Activated T-helper 17 cell treated with anti-CD3 and anti-CD28 coated beads, Interleukin-2, amount 50 U/mL, for 72 hours (primary cell): ENCODE measurements at places on chromosomes 5 and 9. TPM values are rescaled to one million over a fixed set of nuclear protein-coding genes. Genes with fewer than 3 reads are reported as not detected.

Gene ANKDD1B
- 0.34 TPM for total RNA-seq

- peak; percentile 50 for ATAC-seq
Observed at GRCh38 chr5:141420855-141421488, at the start of gene PCDHGA11. Gene PCDHGA11, plus strand, starts transcription at chr5:141421051. Its CDS starts 177 bp downstream, at chr5:141421228.

- ATAC-seq = no peak
Observed at GRCh38 chr9:17536027-17536426, 42.8 kb upstream of the SH3GL2 start.

DNA sequence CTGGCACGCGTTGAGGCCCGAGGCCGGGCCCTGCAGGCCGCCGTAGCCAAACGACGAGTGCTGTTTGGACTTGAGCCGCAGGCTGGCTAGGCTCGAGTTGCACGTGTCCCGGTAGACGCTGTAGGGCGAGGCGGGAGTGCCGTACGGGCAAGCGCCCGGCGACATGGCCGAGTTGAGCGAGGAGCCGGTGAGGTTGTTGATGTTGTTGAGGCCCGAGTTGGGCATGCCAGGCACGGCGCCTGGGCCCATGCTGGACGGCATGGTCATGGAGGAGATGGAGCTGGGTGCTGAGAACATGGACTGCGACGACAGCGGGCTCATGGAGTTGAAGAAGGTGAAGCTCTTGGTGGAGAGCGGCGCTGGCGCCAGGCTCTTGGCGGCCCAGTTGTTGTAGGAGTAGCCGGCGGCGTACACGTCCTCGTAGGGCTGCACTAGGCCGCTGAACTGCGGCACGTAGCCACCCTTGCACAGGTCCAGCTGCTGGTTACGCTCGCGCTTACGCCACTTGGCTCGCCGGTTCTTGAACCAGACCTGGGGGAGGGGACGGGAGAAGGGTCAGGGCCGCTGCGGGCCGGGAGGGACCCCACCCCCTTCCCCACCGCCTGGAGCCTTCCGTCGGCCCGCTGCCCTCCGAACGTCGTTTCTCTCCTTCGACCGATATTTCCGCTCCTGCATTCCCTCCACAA is 5.1 kb downstream of the PITX1 start:
- no peak for ATAC-seq

- no peak for ATAC-seq
Observed at GRCh38 chr9:92618633-92619225, 51.2 kb downstream of the IPPK start.

DNA sequence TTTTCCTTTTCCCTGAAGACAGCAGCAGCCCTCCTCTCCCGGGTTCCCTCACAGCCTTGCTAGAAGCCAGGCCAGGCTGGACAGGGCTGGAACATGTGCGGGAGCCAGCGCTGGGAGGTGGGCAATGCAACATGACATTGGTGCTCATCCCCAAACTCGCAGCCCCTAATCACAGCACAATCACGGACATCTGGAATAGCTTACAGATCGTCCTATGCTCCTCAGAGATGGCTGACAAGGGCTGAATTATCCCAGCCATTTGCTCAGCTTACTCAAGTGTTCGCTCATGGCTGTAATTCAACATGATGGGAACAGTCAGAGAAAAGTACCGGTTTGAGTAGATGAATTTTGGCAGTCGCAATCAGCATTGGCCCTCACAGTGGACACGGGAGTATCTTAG is 49.8 kb downstream of the FSTL4 start:
- ATAC-seq = no peak

GRCh38 chr5:158413122-158413680 is 554.3 kb upstream of the CLINT1 start:
- no peak for ATAC-seq

DNA sequence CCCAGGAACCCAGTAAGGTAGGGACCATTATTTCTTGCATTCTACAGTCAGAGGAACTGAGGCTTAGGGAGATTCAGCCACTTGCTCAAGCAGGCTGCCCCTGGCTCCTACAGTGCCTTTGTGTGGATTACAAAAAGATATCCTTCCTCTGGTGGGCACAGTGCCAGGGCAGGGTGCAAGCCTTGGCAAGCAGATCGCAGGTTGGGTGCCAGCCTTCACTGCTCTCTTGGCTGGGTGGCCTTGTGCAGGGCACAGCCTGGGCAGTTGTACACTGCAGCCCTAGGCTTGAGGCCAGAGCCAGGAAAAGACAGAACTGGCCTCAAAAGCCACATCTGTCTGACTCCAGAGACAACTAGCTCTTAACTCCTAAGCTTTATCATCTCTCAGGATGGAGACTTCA is 15.0 kb downstream of the DOCK2 start:
- no peak for ATAC-seq

DNA sequence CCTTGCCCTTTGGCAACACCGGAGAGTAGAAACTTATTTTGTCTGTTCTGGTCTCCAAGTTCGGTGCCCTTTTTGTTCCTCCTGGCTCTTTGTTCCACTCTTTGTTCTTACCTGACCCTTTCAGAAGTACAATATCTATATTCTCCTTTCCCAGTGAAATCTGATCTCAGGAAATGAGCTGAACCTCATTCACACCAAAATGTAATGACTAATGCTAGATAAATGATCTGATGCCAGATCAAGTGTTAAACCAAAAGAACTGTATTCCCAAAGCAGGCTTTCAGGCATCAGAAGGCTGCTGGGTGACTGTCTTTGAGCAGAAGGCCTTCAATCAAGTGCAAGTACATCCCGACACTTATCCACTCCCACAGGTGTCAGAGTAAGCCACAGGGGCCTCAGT is 156.4 kb downstream of the SPOCK1 start:
- no peak for ATAC-seq
